ENCODE measurements at places on chromosomes 16 and 17.

GRCh38 chr16:78967948-78968347, 632.6 kb downstream of the MAF start:
- no peak for DNase-seq

DNA sequence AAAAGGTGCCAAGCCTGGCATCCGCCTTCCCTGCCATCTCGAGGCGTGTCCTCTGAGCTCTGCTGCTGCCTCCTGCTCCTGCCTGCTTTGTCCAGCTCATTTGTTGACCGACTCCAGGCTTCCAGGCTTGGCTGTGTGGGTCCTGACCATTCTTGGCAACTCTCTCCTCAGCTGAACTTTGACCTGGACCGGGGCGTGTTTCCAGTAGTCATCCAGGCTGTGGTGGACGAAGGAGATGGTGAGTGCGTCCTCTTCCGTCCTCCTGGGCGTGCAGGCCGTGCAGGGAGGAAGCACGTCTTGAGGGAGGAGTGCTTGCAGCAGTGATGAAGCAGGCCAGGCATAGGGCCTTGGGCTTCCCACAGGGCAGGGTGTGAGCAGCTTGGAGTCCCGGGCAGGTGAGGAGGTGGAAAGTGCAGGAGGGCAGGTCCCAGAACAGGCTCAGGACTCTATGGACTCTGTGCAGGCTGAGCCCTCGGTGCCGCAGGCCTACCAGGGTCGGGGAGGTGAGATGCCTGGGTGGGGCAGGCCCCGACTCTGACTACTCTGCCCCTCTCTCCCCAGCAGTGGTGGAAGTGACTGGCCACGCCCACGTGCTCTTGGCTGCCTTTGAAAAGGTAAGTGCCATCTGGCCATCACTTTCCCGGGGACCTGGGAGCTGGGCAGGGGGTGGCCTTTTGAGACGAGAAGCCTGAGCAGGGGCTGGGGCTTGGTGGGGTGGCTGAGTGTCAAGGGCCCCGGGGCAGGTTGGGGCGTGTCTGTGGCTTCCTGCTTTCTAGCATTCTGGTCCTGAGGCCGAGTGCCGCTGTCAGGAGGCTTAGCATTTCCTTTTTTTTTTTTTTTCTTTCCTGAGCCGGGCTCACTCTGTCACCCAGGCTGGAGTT, 28.6 kb upstream of the NUDT16L1 start:
- DNase-seq, result peak; percentile 38

GRCh38 chr17:57195785-57196460, 60.4 kb upstream of the MSI2 start:
- no peak for DNase-seq

- no peak for DNase-seq
Observed at GRCh38 chr17:30954046-30954830, 16.6 kb upstream of the RNF135 start.

- DNase-seq, result no peak
Observed at GRCh38 chr16:47258874-47259461, 115.2 kb upstream of the NETO2 start.

GRCh38 chr16:47477679-47478078, 16.5 kb downstream of the PHKB start:
- no peak for DNase-seq

GRCh38 chr16:8957063-8957397, 6.7 kb downstream of the USP7 start:
- no peak for DNase-seq

- DNase-seq, result no peak
Observed at GRCh38 chr17:75231071-75231470, 25.6 kb downstream of the NUP85 start.

GRCh38 chr16:81738783-81739496, 40.2 kb upstream of the PLCG2 start:
- no peak for DNase-seq

DNA sequence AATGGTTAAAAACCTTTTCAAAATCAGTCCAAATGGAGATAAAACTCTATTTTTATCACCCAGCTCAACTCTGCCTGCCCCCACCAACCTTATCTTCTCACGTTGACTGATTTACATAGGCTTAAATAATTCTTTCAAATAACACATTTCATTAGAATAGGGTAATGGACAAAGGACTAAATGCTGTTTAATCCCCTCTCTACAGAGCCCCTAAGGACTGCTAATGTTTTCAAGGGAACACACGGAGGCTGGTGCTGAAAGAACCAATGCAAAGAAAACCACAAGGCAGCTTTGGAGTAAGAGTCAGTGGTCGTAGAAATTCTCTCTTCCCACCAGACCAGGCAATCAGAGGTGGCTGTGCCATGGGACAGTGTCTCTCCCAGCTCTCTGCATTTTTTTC, 445.7 kb upstream of the MAF start:
- DNase-seq, result no peak

GRCh38 chr16:77213542-77214106, 14.4 kb downstream of the SYCE1L start:
- DNase-seq, result no peak

DNA sequence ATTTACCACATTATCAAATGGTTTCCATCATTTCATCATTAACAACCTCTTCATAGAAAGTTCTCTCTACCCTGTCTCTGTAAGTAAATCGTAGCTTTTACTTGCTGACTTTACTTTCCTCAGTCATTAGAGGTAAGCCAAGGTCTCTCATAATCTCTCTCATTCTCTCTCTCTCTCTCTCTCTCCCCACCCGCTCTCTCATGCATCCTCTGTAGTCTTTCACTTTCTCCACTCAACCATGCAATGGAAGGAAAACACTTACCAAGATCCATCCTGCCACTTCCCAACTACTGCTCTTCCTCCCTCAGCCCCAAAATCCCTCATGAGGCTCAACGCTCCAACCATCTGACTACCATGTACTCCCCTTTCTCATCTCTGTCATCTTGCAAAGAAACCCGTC, 6.1 kb downstream of the CEP112 start:
- no peak for DNase-seq

DNA sequence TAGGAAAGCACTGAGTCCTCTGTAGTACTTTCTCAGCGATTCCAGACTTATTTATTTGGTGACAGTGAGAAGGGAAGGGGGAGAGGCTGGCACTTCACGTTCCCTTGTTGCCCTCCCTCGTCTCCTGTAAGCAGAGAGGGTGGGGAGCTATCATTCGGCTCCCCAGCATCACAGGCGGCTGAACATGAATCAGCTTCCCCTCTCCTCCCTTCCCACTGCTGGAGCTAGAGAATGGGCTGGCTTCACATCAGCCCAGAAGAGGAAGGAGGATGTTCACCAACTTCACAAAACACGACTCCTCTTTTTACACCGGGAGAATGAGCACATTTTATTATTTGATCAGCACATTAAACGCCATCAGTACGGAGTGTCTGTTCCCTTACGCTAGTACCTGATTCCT, 6.7 kb upstream of the CMIP start:
- no peak for DNase-seq

- no peak for DNase-seq
Observed at GRCh38 chr16:8310323-8310722, 280.0 kb downstream of the TMEM114 start.

DNA sequence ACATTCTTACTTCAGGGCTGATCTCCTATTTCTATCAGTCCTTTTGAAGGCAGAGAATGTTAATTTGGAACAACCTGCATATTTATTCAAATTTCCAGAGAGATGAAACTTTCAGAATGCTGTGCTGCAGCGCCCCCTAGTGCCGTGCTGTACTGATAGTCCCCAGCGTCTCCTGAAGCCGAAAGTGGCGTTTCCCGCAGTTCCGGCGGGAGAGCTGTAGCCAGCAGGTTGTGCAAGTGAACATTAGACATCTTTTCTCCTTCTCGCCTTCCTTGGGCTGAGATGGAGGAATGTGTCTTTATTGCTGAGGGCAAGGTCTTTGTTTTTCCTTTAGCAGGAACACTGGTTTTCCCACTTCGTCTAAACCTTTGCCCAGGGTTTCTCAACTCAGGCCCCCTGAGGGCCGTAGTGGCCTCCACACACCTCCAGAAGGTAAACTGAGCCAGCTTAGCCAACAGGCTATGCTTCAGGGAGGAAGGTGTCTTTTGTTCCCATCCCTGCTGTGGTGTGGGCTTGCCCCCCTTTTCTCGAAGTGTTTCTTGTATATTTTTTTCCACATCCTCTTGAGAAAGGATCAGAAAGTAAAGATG, 26.4 kb downstream of the USP10 start:
- DNase-seq, result peak; percentile 81

DNA sequence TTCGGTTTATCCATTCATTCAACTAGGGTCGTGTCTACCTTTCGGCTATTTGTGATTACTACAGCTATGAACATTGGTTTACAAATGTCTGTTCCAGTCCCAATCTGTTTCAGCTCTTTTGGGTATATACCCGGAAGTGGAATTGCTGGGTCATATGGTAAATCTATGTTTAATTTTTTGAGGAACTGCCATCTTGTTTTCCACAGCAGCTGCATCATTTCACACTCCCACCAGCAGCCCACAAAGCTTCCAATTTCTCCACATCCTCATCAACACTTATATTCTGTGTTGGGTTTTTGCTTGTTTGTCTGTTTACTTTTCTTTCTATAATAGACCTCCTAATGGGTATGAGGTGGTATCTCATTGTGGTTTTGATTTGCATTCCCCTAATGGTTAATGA, 48.7 kb upstream of the GINS3 start:
- DNase-seq, result no peak

GRCh38 chr17:63838631-63839171, 3.8 kb downstream of the SMARCD2 start:
- no peak for DNase-seq

GRCh38 chr17:59752446-59752845, 45.0 kb downstream of the VMP1 start:
- DNase-seq, result no peak

DNA sequence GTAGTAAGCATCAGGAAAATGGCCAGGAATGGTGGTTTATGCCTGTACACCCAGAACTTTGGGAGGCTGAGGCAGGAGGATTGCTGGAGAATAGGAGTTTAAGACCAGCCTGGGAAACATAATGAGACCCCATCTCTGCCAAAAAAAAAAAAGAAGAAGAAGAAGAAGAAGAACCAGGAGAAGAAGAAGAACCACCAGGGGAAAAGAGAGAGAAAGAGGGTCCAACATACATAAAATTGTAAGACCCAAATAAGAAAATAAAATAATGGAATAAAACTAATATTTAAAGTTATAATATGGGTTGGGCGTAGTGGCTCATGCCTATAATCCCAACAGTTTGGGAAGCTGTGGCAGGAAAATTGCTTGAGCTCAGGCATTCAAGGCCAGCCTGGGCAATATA, 408.4 kb downstream of the ZFHX3 start:
- DNase-seq, result no peak

DNA sequence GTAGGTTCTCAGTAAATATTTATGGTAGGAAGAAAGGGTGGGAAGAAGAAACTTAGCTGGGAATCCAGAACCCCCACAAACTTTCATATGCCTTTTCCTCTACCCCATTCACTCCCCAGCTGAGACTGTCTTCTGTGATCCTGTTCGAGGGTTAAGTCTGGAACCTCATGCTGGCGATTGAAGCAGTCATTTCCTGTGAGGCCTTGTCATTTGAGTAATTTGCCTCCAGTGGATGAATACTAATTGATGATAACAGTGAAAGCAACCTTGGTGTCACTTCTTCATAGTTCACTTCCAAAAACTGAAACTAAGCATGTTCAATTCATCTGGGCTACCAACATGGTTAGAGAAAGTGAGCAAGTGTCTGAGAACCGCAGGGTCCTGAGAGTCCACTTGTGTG, 401.2 kb downstream of the CDH13 start:
- no peak for DNase-seq

- DNase-seq, result no peak
Observed at GRCh38 chr16:14579266-14579665, 50.8 kb downstream of the PARN start.

DNA sequence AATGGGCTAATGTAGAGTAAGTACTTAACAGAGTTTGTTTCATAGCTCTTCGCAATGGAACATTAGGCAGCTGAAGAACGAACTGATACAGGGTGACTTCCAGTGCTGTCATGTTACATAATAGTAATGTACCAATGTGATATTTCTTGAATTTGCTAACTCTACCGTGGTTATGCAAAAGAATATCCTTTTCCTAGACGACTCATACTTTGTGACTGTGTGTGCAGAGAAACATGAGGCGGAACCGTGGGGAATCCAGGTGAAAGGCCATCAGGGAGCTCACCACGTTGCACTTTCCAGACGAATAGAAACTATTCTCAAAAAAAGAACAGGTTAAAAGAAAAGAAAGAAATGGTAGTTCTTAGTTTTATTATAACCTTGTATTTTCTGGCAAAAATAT, 13.2 kb downstream of the NOB1 start:
- no peak for DNase-seq

- no peak for DNase-seq
Observed at GRCh38 chr16:18950469-18951185, 24.4 kb upstream of the SMG1 start.

- DNase-seq, result no peak
Observed at GRCh38 chr17:64192589-64192988, 62.6 kb upstream of the ERN1 start.

- no peak for DNase-seq
Observed at GRCh38 chr17:29113334-29113733, 66.9 kb downstream of the MYO18A start.

DNA sequence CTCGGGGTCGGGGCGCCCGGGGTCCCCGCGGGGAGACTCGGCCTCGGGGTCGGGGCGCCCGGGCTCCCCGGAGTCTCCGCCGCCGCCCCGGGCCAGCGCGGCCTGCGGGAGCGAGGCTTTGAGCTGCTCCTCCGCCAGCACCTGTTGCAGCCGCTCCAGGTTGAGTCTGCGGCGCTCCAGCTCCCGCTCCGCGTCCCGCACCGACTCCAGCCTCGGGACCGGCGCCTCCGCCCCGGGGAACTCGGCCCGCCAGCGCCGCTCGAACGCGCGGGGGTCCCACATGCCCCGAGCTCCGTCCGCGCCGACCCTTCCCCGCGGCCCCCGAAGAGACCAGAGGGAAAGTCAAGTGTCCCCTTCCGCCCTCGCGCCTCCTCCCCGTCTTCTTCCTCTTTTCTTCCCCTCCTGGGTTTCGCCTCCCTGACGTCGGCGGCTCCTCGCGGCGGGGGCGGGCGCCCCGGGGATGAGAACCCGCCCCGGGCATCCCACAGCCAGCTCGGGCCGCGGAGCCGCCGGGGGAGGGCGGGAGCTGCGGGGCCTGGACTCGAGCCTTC, 40.8 kb upstream of the BHLHA9 start:
- DNase-seq, result peak; percentile 25

GRCh38 chr16:12163970-12164369, 187.4 kb downstream of the SNX29 start:
- no peak for DNase-seq

DNA sequence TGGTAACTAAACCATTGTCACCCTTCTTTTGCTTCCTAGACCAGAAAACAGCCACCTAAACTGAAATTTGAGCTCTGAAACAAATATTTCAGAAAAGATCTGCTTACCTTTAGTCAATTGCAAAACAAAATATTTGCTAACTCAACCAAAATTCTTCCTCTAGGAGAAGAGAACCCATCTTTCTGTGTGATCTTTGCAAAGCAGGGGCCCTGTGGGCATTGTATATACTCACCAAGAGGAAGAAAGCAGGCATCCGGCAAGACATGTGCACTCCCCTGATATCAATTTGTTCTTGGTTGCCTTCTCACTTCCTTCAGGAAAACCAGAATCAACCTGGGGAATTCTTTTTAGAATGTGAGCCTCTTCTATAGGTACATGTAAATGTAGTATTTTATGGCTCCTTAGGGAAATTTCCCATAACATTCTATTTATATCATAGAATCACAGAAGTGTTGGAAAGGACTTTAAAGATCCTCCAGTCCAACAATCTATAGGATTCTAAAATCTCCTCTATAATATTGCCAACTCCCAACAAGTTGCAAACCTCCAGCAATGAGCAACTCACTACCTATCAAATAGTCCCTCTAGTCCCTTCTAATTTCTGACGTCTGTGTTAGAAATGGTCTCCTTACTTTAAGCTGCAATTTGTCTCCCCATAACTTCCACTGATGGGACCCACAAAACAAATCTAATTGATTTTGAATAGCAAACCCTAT, 966 bp downstream of the SLFN14 start:
- DNase-seq, result no peak
